Left lung (tissue), 14 donors: ENCODE measurements at places on chromosomes 13 and 19.

- no peak for DNase-seq
These were observed 148.4 kb downstream of the AKAP11 start for GRCh38 chr13:42420304-42420703.

DNA sequence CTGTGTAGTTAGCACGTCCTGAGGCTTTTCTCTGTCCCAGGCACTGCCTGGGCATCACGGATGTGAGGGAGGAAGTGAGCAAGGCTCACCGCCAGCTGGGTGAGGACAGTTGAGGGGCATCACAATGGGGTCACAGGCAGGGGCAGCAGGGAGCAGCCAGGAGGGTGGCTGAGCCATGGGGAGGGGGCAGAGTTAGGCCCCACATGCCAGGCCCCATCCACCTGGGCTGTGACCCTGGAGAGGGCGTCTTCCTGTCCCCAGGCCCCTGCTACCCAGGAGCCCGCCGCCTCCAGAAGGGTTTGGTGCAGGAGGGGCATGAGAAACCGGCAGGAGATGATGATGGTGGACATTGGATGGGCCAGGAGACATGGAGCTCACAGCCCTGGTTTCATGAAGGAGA is 56.8 kb upstream of the F7 start:
- no peak for DNase-seq

DNA sequence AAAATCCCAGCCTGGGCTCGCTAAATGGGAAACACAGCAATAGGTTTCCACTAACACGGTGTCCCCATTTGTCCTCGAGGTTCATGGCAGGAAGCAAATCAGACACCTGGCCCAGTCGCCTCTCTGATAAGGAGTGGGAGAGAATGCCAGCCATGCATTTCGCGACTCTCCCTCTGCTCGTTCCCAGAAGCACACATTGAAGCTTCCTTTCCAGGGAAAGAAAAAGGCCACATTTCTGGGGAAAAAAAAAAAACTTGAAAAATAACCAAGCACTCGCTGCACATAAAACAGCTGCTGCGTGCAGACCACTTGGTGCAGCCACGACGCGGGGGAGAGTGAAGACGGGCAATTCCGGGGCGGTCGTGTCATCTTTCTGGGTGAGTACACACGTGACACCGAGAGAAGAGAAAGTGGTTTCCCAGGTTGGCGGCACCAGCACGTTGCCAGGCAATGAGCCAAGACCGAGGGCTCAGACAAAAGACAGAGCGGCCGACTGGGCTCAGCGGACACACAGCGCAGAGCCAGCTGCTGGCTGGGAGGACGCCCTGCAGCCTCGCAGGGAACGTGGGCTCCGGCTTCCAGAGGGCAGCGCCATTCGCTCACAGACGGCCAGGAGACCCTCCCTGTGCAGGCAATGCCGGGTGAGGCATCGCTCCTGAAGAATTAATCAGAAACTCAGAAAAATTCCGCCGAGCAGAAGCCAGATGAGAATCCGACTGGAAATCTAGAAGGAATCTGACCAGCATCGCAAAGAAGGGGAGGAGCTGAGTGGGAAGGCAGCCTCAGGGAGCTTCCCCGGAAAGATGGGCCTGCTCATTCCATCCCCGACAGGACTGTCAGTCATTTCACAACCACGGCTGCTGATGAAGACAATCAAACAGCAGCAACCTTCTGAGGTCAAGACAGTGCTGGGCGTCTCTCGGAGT is 83.2 kb upstream of the IRS2 start:
- DNase-seq = peak; percentile 20

DNA sequence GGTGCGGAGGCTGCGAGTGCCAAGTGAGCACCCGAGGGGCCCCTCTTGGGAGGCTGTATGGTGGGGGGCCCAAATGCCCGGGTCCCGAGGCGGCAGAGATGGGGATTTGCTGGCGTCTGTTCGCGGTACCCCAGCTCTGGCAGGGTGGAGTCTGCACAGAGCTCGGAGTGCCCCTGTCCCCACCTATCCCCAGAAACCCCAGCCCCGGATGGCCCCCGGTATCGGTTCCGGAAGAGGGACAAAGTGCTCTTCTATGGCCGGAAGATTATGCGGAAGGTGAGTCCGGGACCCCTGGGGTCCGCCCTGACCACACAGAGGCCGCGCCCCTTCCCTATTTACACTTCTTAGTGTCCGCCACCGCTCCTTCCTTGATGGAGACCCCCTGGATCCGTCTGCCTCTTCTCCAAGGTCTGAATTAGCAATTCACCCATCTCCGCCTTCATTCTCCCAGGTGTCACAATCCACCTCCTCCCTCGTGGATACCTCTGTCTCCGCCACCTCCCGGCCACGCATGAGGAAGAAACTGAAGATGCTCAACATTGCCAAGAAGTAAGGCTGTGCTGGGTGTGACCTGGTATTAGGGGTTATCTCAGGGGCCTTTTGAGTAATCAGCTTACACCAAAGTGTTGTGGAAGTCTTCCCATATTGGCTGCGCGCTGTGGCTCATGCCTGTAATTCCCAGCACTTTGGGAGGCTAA is 630 bp downstream of the PNPLA6 start:
- no peak for DNase-seq

- peak; percentile 79 for DNase-seq
These were observed 2.3 kb downstream of the COMP start for GRCh38 chr19:18788529-18789421.

DNA sequence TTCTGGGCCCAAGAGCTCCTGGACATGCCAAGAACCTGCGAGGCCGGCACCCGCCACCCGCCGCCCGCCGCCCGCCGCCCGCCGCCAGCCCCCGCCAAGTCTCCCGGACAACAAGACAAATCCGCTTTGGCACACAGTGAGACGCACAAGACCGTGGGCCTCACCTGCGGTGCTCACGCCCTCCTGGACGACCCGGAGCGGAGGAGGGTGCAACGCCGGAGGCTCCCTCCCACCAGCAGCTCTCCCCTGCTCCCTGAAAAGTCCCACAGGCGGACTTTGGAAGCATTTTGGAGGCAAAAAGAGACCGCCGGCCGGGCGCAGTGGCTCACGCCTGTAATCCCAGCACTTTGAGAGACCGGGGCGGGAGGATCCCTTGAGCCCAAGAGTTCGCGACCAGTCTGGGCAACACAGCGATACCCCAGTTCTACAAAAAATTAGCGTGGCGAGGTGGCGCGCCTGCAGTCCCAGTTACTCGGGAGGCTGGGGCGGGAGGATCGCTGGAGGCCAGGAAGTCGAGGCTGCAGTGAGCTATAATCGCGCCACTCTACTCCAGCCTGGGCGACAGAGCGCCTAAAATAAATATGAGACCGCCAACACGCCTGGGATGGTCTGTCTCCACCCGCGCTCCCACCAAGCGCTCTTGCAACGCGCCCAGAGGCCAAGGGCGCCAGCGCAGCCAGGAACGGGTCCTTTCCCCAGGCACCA is 783 bp downstream of the RHPN2 start:
- no peak for DNase-seq

DNA sequence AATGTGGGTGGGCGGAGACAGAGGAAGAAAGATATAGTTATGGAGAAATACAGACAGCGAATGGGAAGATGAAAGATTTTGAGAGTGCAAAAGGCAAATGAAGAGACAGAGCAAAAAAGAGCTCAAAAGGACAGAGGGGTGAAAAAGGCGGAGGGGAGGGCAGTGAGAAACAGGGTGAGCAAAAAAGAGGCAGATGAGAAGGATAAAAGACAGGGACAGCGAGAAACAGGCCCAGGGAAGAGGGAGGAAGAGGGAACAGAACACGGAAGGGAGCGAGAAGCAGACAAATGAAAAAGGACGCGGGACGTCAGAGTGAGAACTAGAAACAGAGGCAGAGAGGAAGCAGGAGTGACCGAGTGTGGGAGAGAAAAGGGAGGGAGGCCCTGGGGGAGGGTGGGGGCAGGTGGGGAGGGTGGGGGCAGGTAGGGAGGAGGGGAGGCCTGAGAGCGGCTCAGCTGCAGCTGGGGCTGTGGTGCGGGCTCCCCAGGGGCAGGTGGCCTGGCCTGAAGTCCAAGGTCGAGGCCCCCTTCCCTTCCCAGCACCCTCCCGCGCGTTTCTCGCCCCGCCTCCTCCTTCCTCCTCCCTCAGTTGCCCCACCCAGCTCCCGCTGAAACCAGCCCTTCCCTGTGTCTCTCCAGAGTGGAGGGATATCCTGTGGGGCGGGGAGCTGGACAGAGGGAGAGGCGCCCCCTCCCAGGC is 2.9 kb downstream of the KLK1 start:
- no peak for DNase-seq

GRCh38 chr13:29050719-29051118 is 230.6 kb downstream of the MTUS2 start:
- DNase-seq = no peak

GRCh38 chr13:99071666-99072065 is 93.8 kb upstream of the DOCK9 start:
- no peak for DNase-seq

DNA sequence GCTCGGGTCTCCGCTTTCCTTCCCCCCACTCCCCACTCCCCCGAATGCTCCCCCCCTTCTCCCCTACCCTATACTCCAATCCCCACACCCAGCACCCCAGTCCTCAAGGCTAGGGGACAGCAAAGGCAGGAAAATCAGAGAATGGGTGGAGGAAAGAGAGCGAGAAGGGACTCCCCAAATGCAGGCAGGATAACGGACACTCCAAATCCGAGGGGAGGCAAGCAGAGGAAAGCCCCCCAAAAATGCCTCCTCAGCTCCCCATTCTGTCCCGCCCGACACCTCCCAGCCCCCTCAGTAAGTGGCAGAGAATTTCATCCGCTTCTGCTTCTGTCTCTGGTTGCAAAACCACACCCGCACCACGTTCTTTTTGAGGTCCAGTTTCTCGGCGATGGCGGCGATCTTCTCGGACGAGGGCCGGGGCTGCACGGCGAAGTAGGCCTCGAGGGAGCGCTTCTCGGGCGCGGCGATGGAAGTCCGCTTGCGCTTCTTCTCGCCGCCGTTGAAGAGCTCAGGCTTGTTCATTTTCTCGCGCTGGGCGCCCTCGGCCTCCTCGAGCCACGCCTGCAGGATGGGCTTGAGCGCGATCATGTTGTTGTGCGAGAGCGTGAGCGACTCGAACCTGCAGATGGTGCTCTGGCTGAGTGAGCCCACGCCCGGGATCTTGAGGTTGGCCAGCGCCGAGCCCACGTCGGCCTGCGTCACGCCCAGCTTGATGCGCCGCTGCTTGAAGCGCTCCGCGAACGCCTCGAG is 2.1 kb downstream of the POU4F1 start:
- DNase-seq = peak; percentile 44

DNA sequence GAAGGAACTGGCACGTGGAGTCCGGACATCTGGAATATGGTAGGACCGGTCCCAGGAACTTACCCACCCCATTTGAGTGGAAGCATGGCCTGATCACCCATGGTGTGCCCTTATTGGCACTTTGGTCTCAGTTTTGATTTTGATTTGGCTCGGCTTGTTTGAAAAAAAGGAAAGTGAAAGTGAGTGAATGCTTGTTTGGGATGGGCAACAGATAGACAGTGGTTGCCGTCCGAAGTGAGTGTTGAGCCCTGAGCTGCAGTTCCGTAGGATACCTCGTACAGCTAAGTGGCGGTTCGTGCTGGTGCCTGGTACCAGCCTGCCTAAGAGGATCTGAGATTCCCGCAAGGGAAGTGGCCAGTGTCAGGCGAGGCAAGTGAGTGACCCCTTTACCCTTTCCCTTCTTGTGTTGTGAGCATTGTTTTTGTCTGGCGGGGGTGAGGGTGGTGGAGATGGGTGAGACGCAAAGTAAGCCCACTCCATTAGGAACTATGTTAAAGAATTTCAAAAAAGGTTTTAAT is 605.8 kb downstream of the UQCRFS1 start:
- no peak for DNase-seq

DNA sequence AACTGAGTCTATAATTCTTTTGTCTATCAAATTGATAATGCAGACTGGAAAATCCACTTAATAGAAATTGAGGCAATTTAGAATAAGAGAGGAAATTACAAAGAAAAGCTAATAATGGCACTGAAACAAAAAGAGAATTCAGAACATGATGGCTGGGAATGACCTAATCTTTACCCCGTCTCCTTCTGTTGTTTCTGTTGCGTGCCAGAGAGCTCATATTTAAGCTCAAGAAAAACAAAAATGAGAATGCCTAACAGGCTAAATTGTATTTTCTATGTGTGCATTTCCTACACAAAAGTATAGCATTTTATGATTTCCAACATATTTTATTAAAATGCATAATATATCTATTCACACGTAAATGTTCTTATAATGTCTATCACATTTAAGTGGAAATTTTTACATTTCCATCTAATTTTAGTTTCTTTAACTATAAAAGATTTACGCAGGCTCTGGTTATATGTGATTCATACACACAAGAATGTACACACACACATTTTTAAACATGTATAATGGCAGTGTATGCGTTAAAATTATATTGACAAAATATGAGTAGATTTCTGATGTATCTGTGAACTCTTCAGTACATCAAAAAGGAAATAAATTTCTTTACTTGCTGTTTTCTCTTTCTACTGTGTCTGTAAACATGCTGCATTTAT is 432.3 kb downstream of the SLITRK6 start:
- DNase-seq = peak; percentile 8

DNA sequence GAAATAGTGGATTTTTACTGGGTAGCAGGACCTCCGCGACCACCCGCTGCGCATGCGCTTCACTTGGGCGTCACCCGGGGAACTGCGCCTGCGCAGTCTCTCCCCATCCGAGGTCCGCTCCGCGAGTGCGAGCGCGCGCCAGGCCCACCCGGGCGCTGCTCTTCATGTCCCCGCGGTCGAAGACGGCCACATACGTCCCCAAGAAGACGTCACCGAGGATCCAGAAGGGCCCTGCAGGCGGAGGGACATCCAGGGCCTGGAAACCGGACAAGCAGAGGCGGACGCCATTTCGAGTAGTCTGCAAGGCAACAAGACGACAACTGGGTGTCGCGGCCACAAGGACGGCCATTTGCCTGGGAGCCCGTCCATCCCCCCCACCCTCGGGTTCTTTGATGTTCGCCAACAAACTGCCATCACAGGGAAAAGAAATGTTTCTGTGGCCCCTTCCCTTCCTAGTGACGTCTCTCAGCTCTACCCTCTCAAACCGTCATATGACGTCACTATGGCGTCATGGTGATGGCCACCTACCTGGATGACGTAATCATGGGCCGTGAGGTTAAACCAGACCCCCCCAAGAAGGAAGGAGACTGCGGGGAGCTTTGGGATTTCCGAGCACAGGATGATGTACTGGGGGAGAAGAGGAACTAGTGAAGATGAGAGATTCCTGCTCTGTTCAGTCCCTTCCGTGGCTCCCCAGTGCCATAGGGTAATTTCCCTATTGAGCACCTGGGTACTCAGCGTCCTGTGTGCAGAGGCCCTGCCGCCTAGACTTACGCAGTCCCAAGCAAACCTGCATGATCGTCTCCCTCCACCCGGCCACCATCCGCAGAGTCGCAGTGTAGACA is 6.7 kb downstream of the NAPSA start:
- DNase-seq = peak; percentile 84

GRCh38 chr13:99911965-99912566 is 59.5 kb downstream of the ZIC5 start:
- DNase-seq = no peak

- no peak for DNase-seq
These were observed 1.8 kb downstream of the FXYD1 start for GRCh38 chr19:35140207-35140961.

GRCh38 chr19:47445937-47446402 is 25.7 kb downstream of the SLC8A2 start:
- no peak for DNase-seq

GRCh38 chr13:32048816-32049215 is 17.2 kb downstream of the FRY start:
- no peak for DNase-seq
